ENCODE measurements at places on chromosomes 12 and 14. TPM values are rescaled to one million over a fixed set of nuclear protein-coding genes. Genes with fewer than 3 reads are reported as not detected.

Gene EFS
- polyA plus RNA-seq = 41.1 TPM

Gene KRT73
- not detected for polyA plus RNA-seq

Gene MSI1
- polyA plus RNA-seq = 21.9 TPM

Gene AKAP3
- polyA plus RNA-seq = 3.8 TPM

Gene CCDC88C
- polyA plus RNA-seq = 49.7 TPM

Gene PPM1H
- 28.9 TPM for polyA plus RNA-seq

Gene SERPINA10
- 0.28 TPM for polyA plus RNA-seq

Gene TAS2R50
- 0.18 TPM for polyA plus RNA-seq

Gene APOLD1
- 8.2 TPM for polyA plus RNA-seq

Gene LRRC10
- not detected for polyA plus RNA-seq

Gene NINJ2
- 0.88 TPM for polyA plus RNA-seq

Gene BAG5
- polyA plus RNA-seq = 31.6 TPM

Gene RGS6
- polyA plus RNA-seq = 0.62 TPM

Gene DHH
- 0.34 TPM for polyA plus RNA-seq

Gene NUDT4
- 112 TPM for polyA plus RNA-seq

Gene SYNDIG1L
- polyA plus RNA-seq = 0.23 TPM

Gene RND1
- 3.0 TPM for polyA plus RNA-seq

Gene PTGR2
- 37.4 TPM for polyA plus RNA-seq

Gene GALNT8
- 4.0 TPM for polyA plus RNA-seq

Gene MYO1H
- 1.5 TPM for polyA plus RNA-seq

Gene TAMALIN
- polyA plus RNA-seq = 17.7 TPM

Gene RNASE2
- polyA plus RNA-seq = 1.6 TPM

Gene CLEC7A
- 1.1 TPM for polyA plus RNA-seq

Measured in renal pelvis (tissue), 12 donors.